Cardiac septum (tissue), 1 donor: ENCODE measurements at places on chromosomes 11 and 22. TPM values are rescaled to one million over a fixed set of nuclear protein-coding genes. Genes with fewer than 3 reads are reported as not detected.

The SESN3 gene
- 10.6 TPM for total RNA-seq

The ARFGAP3 gene
- 32.5 TPM for total RNA-seq

- no peak for DNase-seq
These were observed 155.5 kb downstream of the SHANK2 start for GRCh38 chr11:71096751-71097388.

- DNase-seq = no peak
These were observed 288.7 kb upstream of the CTSC start for GRCh38 chr11:88626216-88626615.

DNA sequence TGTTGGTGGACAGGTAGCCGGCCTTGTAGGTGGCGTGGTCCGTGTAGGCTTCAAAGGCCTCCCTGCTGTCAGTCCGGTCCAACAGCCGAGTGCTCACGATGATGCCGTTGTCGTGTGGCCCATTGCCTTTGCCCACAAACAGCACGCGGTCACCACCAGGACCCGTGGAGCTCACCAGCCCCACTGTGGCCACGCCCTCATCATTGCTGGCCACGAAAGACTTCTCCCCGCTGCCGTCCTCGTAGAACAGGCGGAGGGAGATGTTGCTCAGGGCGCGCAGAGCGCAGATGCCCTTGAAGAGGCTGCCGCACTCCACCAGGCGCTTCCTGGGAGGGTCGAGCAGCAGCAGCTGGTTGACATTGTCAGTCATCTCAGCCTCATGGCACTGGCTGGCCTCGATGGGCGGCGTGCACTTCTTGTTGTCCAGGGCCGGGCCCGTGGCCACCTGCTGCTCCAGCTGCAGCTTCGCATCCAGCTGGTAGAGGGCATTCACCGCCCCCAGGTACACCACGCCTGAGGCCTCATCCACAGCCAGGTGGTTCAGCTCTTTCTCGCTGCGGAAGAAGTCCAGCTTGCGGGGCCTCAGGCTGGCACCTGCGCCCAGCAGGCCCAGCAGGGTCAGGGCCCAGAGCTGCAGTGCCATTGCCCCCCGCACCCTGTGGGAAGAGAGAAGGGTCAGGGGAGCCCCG is 17.4 kb downstream of the PLXNB2 start:
- no peak for DNase-seq

The SOX6 gene
- 34.6 TPM for total RNA-seq

DNA sequence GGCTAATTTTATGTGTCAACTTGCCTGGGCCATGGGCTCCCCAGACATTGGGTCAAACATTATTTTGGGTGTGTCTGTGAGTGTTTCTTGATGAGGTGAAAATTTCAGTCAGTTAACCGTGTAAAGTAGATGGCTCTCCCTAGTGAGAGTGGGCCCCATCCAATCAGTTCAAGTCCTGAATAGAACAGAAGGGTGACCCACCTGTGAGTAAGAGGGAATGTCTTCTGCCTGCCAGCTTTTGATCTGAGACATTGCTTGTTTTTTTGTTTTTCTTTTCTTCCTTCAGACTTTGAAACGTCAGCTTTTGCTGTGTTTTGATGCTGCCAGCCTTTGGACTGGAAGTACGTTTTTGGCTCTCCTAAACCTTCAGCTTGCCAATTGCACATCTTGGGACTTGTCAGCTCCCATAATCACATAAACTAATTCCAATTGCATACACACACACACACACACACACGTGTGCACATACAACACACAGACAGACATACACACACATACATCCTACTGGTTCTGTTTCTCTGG is 300.1 kb downstream of the CNTN5 start:
- DNase-seq = no peak

DNA sequence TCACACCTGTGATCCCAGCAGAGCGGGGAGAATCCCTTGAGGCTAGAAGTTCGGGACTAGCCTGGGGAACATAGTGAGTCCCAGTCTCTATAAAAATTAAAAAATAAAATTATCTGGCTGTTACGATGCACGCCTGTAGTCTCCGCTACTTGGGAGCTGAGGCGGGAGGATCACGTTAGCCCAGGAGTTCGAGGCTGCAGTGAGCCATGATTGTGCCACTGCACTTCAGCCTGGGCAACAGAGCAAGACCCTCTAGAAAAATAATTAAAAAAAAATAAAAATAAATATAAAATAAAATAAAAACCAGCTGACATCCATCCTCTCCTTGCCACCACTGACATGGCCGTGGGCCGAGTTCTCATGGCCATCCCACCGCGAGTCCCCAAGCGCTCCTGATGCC is 7.7 kb upstream of the RTN4R start:
- DNase-seq = no peak

DNA sequence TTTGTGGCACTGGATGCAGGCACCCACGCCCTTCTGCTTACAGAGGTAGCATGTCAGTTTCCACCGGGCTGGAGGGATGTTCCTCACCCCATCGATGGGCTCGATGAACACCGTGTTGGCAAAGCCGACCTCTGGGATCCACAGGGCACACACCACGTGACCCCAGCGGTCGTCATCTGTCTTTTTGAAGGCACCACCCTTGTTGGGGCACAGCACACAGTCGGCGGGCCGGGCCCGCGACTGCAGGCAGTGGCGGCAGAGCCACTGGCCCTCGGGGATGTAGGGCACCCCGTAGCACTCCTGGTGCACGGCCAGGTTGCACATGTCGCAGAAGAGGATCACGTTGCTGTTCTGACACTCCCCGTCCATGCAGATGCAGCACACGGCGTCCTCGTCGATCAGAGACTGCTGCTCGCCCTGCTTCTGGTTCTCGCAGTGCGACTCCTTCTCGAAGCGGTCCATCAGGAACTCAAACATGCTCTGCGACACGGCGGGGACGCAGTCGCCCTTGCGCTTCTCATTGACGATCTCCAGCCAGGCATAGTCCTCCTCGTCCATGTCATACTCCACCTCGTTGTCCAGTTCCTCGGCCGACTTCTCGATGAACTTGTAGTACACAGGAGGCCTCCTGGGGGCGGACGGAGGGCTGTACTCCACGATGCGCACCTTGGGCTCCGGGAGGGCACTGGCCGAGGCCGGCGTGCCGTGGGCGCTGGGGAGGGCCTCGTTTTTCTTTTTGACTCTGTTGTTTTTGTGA is 4.2 kb downstream of the BRD1 start:
- peak; percentile 46 for DNase-seq

DNA sequence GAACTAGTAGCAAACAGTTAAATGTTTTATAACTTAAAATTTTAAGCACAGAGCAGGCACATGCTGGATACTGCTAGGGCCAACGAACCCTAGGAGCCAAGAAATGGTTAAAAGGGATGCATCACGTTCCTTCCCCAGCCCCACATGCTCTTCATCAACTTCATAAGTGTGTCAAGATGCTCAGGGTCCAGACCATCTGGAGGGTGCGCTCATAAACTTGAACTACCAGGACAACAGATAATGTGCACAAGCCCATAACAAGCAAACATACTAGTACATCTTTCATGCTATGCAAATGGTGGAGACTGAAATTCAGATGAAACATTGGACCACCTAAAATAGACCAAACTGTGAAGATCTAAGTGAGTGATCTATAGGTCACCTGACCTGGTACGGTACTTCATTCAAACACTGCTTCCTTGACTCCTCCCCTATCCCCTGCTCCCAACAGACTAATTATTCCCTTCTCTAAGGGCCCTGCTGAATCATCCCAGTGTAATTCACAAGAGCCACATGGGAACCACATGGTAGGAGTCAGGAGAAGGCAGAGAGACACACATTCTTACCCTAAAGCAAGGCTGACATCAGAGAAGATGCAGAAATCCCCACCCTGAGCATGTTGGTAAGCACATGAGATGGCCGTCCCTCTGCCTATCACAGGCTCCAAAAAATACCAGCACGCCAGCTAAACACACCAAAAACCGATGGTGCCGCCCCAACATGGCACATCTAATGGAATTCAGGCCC is 83.9 kb downstream of the ETS1 start:
- DNase-seq = no peak

The NLRX1 gene
- total RNA-seq = 25.4 TPM

DNA sequence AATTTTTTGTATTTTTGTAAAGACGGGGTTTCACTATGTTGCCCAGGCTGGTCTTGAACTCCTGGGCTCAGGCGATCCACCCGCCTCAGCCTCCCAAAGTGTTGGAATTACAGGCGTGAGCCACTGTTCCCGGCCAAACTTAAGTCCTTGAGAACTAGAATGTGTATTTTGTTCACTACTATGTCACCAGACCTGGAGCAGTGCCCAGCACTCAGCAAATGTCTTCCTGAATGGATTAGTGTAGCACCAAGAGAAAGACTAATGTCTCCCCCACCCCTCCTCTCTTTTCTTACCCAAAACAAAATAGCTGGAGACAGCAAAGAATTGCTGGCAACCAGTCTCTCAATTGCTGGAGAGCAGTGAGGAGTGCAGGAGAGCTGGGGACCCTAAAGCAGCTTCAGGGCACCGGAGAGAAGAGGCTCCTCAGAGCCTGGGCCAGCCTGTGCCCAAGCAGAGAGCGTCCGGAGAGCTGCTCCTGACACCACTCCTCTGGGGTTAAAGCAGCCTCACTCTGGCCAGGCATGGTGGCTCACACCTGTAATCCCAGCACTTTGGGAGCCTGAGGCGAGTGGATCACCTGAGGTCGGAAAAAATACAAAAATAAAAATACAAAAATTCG is 14.9 kb downstream of the SLC25A18 start:
- DNase-seq = no peak
